ENCODE measurements at places on chromosomes 4 and X.

- no peak for DNase-seq
Measured at GRCh38 chr4:168633496-168633895, 136.6 kb downstream of the PALLD start.

DNA sequence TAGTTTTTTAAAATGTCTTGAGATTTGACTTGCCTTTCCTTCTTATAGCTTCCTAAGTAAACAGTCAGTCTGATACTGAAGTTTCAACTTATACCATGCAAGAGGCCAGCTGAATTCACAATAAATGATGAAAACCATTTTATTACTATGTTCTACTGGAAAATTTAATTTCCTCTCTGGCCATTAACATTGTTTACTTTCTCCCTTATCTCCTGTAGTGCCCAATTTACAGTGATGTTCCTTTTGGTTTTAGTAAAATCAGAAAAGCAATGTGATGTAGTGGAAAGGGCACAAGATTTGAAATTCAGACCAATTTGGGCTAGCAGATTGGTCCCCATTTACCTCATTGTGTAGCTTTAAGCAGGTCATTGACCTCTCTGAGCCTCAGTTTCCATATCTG lies 54.2 kb downstream of the SLC9A6 start:
- DNase-seq, result no peak

DNA sequence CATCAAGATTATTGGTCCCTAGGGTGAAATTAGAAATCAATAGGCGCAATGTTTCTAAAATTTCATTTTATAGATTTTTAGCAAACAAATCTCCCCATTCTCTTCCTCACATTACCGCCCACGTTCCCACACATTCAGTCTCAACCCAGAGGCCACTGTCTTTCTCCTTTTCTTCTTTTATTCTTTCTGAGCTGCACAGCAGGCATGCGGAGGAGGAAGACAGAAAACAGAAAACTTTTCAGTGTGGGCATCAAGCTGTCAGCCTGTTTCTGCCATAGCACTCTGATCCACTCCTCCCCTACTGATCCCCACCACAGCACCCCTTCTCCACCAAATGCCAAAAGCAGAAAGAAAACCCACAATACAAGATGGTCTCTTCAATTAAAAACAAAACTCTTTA lies 94.8 kb upstream of the ADAMTS3 start:
- DNase-seq, result no peak

DNA sequence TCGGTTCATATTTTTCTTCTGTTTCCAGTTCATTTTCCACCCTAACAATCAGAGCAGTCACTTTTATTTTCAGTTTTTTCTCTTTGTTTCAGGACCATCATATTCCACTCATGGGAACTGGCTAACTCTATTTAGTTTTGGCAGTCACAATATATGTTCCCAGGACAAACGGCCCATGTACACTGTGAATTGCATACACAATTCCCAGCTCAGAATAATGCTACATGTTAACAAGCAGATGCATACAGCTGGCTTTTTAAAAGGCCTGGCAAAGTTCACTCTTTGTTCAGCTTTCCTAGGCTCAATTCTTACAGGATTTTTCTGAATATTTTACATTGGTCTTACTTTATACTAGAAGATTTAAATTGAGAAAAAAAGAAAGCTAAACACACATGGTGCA lies 224.9 kb downstream of the ANKRD50 start:
- no peak for DNase-seq

- DNase-seq, result peak; percentile 4
Measured at GRCh38 chrX:108122748-108123147, 31.2 kb downstream of the ATG4A start.

GRCh38 chrX:18099745-18100144 lies 120.9 kb downstream of the BEND2 start:
- no peak for DNase-seq

GRCh38 chr4:76511947-76512346 lies 76.9 kb downstream of the SHROOM3 start:
- no peak for DNase-seq

- peak; percentile 52 for DNase-seq
Measured at GRCh38 chr4:26459054-26459755, 31.1 kb downstream of the CCKAR start.

- no peak for DNase-seq
Measured at GRCh38 chrX:29903360-29903759, 312.0 kb upstream of the MAGEB2 start.

Data from AG04449 (cell line).